ENCODE measurements at places on chromosomes 5 and 9.

GRCh38 chr5:154844809-154845208, 5.6 kb downstream of the FAXDC2 start:
- no peak for DNase-seq

- no peak for DNase-seq
Observed at GRCh38 chr5:113776832-113777525, 263.5 kb downstream of the YTHDC2 start.

- no peak for DNase-seq
Observed at GRCh38 chr5:143588933-143589662, 185.6 kb upstream of the NR3C1 start.

DNA sequence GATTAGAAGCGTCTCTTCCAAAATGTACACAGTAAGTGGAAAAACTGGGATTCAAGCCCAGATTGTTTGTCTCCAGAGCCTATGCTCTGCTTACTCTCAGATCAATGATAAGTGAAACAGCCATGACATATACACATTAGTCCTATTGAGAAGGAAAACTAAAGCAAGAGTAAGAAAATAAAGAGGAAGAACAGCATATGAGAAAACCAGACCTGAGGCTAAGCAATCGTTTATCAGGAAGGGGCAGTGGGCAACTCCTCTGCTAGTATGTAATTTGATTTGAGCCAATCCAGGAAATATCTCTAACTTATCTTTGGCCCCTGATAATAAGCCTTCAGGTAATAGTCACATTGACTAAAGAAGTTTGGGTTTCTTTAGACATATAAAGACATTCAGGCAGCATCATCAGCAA, 789.9 kb upstream of the C9orf72 start:
- DNase-seq: no peak

DNA sequence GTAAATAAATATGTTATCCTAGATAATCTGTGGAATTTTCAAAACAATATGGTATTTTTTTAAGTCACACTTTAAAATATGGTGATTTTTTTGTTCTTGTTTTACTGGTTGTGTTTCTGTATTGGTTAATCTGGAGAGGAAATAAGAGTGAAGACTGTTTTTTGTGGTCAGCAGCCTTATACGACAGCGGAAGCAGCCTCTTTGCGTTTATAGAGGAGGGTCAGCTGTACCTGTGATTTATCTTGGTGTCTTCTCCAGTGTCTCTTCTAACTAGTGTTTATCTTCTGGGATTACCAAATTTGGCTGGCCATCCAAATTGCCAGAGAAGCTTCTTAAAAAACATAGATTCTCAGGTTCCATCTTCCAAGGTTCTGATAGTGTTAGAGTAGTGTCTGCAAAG, 58.7 kb downstream of the ICE1 start:
- no peak for DNase-seq

- DNase-seq: peak; percentile 28
Observed at GRCh38 chr5:65100911-65101631, 332.3 kb downstream of the CWC27 start.

GRCh38 chr5:40441733-40442132, 238.0 kb upstream of the PTGER4 start:
- peak; percentile 34 for DNase-seq

DNA sequence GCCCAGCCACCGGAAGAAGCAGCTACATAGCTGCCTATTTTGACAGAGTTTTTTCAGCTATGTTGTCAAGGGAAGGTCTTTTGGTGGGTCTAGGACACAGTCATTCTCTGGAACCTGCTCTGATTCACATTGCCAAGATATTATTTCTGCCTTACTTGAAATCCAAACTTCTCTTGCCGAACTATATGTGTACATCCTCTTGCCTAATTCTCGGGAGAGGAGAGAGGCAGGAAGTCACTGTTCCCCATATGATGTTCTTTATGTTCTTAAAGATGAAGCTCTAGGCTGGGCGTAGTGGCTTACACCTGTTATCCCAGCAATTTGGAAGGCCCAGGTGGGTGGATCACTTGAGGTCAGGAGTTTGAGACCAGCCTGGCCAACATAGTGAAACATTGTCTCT, 8.6 kb downstream of the TMEM252 start:
- no peak for DNase-seq

DNA sequence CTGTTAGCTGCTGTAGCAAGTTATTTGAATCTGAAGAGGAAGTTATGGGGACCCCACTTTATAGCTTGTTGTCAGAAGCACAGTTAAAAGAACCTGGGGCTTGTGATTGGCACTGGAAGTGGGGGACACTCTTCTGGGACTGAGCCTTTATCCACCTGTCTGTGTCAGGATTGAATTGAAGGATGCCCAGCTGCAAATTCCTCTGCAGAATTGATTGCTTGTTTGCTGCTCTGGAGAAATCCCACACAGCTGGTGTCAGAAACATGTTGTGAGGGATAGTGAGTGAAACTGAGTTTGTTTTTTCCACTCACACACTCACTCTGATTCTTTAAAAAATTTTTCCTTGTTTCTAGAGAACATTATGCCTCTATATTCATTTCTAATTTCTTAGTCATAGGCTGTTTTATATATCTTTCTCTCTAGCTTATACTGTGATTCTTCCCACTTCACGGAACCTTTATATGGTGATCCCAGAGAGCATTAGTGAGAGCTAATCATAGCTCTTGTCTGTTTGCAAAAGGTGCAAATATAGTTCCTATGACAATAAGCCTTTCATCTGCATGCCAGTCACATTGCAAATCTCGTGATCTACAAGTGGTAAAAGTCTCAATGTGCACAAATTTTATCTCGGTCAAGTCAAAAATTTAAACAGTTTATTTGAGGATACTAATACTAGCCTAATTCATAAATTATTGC, 188.5 kb upstream of the EDIL3 start:
- DNase-seq: no peak

GRCh38 chr9:106861640-106862109, 1.3 kb upstream of the ZNF462 start:
- no peak for DNase-seq

GRCh38 chr9:99046542-99047071, 58.3 kb upstream of the TGFBR1 start:
- DNase-seq: no peak

- no peak for DNase-seq
Observed at GRCh38 chr5:131671409-131671808, 36.4 kb upstream of the RAPGEF6 start.

- DNase-seq: no peak
Observed at GRCh38 chr5:98349251-98349989, 424.0 kb upstream of the RGMB start.

DNA sequence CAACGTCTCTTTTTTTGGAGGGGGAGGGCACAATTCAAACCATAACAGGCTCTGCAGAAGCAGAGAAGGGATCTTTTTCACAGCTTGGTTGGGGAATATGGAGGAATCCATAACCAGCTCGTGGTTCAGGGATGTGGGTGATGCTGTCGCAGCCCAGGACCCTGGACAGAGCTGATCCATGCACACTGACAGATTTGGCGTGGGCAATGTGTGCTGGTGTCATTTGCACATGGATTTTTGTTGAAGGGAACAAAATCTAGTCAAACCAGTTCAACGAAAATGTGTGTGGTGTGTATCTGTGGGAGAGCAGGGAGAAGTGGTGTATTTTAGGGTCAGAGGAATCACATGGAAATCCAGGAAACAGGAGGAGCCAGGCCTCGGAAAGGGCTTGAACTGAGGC, 4.2 kb downstream of the DOCK2 start:
- no peak for DNase-seq

- DNase-seq: no peak
Observed at GRCh38 chr5:150192462-150192861, 2.6 kb downstream of the SLC6A7 start.

All from stimulated activated CD4-positive, alpha-beta T cell treated with anti-CD3 and anti-CD28 coated beads, Interleukin-1b, Interleukin-23, amount 100 ng/mL, for 48 hours (primary cell).